ENCODE measurements at places on chromosomes 2 and 18. TPM values are rescaled to one million over a fixed set of nuclear protein-coding genes. Genes with fewer than 3 reads are reported as not detected.
A peak's percentile ranks its signal among the peaks of the same experiment; 100 is the strongest.

- H3K4me1 ChIP-seq = no peaks in the 10 kb centered on the region
- no peak for DNase-seq
- H3K27ac ChIP-seq = no peak overlapping the region
- no peaks in the 10 kb centered on the region for H3K36me3 ChIP-seq
- H3K4me3 ChIP-seq = no peak overlapping the region
These were observed 37.6 kb upstream of the CLASP1 start for GRCh38 chr2:121686902-121687301.

DNA sequence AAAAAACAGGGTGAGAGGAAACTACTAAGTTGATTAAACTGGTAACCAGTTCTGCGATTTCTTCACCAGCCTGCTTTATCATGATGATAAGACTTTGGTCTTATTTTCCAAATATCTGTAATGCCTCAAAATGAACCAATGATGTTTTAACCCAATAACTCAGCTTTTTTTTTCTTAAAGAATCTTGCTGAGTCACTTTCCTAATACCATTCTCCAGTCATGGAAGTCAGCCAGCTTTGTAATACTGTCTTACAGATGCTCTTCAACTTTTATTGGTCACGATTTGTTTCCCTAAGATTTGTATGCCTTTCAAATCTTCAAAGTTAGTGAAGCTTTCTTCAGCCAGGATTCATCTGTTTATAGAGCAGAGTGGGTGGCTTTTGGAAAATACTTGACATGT, 47.7 kb upstream of the SMIM21 start:
- H3K27ac ChIP-seq = no peak overlapping the region
- H3K36me3 ChIP-seq = no peaks in the 10 kb centered on the region
- DNase-seq = no peak

GRCh38 chr2:164757934-164758695, 83.5 kb downstream of the COBLL1 start:
- no peaks in the 10 kb centered on the region for H3K36me3 ChIP-seq
- H3K27ac ChIP-seq = peak overlapping the region; percentile 18
- H3K4me3 ChIP-seq = no peak overlapping the region
- no peaks in the 10 kb centered on the region for H3K27me3 ChIP-seq
- H3K4me1 ChIP-seq = peaks cover 15% of the 10 kb centered on the region
- no peak for DNase-seq

DNA sequence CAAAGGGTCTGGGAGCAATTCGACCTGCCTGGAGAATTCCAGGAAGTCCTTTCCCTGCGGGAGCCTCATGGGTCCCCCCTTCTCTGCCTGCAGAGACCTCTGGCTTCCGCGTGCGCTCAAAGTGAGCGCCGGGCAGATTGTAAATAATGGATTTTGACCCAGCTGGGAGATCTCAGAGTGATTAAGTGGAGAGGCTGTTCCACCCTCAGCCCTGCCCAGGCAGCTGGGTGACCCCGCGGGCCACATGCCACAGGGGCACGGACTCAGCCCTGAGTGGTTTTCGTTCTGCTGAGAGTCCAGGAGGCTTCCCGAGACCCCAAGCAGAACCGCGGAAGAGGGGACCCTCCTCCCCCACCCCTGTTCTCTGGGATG, 1.2 kb downstream of the KCNG2 start:
- peaks cover 18% of the 10 kb centered on the region for H3K4me1 ChIP-seq
- H3K4me3 ChIP-seq = no peak overlapping the region
- H3K27ac ChIP-seq = no peak overlapping the region
- H3K27me3 ChIP-seq = peaks cover 9% of the 10 kb centered on the region
- no peak for DNase-seq

DNA sequence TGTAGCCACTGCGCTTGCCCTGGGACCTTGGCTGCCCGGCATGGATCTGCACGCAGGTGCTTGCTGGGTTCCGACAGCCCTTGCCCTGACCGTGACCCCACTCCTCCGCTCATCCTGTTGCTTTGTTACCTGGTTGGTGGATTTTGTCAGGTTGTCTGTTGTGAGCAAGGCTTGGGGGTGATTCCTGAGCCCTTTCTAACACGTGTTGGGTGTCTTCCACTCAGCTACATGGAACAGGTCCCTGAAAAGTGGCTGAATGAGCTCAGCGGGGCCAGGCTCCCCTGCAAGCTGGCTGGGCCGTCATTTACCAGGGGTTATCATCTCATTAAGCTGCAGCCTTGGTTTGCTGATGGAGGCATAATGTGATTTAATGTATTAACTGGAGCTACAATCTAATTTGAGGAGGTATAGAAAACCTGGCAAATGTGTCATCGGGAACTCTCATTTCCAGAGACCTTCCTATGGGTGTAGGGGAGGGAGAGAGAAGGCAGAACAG, 24.6 kb downstream of the RAMP1 start:
- H3K27ac ChIP-seq = peak overlapping the region; percentile 89
- H3K27me3 ChIP-seq = no peaks in the 10 kb centered on the region
- H3K36me3 ChIP-seq = no peaks in the 10 kb centered on the region
- H3K4me1 ChIP-seq = peaks cover 53% of the 10 kb centered on the region
- no peak for DNase-seq

DNA sequence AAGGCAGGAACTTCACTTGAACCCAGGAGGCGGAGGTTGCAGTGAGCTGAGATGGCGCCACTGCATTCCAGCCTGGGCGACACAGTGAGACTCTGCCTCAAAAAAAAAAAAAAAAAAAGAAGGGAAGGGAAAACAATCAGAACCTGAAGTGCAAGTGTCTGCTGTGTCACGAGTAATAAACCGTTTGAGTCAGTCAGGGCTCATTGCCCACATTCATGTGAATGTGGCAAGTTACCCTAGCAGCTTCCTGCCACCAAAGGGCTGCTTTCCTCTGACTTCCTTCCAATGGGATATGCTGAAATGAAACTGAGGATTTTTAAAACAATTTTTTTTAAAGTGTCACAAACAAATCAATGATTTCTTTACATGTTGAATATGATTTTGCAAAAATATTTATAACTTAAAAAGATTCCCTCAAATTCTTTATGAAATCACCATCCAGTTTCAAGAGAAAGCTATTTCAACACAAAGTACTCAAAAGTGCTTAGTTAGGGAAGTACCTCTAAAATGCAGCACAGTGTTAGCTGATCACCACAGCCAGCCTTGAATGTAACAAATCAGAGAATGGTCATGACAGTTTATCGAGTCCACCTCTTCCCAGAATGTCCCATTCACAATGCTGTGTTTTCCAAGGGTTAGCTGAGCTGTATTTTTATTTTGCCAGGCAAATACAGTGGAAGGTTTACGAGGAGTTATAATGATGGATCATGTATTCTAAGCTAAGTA, 36.4 kb downstream of the WDSUB1 start:
- no peak for DNase-seq
- H3K27ac ChIP-seq = peak overlapping the region; percentile 80
- H3K4me3 ChIP-seq = no peak overlapping the region
- peaks cover 18% of the 10 kb centered on the region for H3K4me1 ChIP-seq
- H3K27me3 ChIP-seq = no peaks in the 10 kb centered on the region

GRCh38 chr2:101781326-101781725, 83.8 kb downstream of the MAP4K4 start:
- H3K4me1 ChIP-seq = peaks cover 64% of the 10 kb centered on the region
- H3K27me3 ChIP-seq = no peaks in the 10 kb centered on the region
- no peak overlapping the region for H3K4me3 ChIP-seq
- DNase-seq = no peak

DNA sequence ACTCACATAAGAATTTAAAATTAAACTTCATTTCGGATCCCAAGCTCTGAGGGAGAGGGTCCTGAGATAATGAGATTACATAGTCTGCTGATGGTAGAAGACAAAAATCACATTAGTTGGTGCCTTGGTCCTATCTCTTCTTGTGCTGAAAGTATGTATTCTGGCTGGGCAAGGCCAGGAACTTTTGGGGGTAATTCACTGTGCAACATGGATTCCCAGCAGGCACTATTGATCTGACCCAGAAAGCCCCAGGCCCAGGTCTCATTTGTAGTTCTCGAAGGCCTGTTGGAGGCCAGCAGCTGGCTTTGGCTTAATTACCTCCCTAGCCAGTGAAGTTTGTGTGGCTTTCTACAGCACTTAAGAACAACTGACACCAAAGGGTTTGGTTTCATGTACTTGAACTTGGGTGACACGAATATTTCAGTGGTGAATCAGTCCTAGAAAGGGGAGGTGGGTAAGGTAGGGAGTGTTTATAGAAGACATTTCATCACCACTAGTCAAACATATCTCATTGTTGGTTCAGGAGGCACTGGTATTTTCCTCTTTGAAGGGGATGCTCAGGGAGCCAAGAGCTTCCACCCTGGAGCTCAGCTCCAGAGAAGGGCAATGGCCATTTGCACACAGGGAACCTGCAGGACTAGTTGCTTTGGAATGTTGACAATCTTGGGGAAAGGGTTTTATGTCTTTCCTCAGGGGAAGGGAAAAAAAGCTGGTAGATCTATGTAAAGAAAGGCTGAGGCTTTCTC, 217.8 kb downstream of the OSR1 start:
- H3K36me3 ChIP-seq = no peaks in the 10 kb centered on the region
- H3K27me3 ChIP-seq = no peaks in the 10 kb centered on the region
- no peak for DNase-seq
- H3K27ac ChIP-seq = no peak overlapping the region

- no peak for DNase-seq
- no peak overlapping the region for H3K4me3 ChIP-seq
- no peaks in the 10 kb centered on the region for H3K4me1 ChIP-seq
- no peaks in the 10 kb centered on the region for H3K36me3 ChIP-seq
- no peaks in the 10 kb centered on the region for H3K27me3 ChIP-seq
- no peak overlapping the region for H3K27ac ChIP-seq
These were observed 550.2 kb upstream of the SLC39A10 start for GRCh38 chr2:195106681-195107380.

DNA sequence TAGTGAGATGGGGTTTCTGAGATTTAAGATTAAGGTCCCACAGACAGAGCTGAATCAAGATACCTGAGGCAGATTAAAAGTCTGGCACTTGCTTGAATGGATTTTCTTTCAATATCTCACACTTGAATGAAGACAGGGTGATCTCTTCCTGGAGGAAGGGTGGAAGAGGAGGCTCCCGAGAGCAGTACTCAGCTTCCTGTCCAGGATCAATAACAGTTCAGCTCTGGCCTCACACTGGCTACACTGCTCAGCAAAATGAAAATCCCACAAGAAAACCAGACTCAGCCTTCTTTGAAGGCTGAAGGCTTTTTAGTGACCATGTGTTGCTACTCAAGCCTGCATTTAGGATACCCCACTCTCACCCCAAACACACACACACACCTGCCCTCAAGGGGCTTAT, 11.1 kb downstream of the ARHGEF33 start:
- no peak for DNase-seq
- H3K36me3 ChIP-seq = no peaks in the 10 kb centered on the region
- H3K27me3 ChIP-seq = no peaks in the 10 kb centered on the region
- H3K27ac ChIP-seq = no peak overlapping the region

- no peaks in the 10 kb centered on the region for H3K36me3 ChIP-seq
- no peaks in the 10 kb centered on the region for H3K4me1 ChIP-seq
- no peak for DNase-seq
- H3K4me3 ChIP-seq = no peak overlapping the region
These were observed 32.7 kb upstream of the SERTAD2 start for GRCh38 chr2:64686283-64686956.

DNA sequence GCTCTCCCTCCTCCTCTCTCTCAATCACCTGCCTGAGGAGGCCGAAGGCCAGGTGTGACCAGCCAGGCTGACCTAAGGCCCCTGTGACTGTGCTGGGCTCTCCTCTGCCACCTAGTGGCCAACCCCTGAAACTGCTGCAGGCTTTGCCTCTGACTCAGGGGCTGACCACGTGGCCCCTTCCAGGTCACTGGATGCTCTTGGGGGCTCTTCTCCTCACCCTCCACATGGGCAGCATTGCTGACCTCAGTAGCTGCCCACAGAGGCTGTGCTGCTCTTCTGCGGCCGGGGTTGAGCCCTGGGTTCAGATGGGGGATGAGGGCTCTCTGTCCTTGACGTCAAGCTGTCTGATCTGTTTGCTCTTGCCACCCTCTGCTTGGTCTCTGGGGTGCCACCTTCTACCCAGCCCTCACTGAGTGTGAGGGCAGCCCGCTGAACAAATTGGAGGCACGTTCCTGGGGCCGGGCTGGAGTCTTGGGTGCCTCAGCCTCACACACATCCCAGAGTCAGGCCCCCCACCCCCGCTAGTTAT, 122.7 kb downstream of the TWIST2 start:
- H3K27ac ChIP-seq = no peak overlapping the region
- H3K4me3 ChIP-seq = no peak overlapping the region
- no peaks in the 10 kb centered on the region for H3K36me3 ChIP-seq
- H3K27me3 ChIP-seq = no peaks in the 10 kb centered on the region
- peaks cover 15% of the 10 kb centered on the region for H3K4me1 ChIP-seq

DNA sequence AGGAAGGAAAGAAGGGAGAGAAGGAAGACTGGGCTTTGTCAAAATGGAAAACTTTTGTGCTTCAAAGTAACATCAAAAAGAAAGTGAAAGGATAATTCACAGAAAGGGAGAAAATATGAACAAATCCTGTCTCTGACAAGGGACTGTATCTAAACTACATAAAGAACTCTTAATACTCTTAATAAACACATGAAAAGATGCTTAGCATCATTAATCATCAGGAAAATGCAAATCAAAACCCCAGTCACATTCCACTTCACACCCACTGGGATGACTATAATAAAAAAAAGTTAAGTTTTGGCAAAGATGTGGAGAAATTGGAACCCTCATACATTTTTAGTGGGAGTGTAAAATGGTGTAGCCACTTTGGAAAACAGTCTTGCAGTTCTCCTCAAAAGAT, 11.8 kb upstream of the ZFP36L2 start:
- no peak for DNase-seq
- no peak overlapping the region for H3K27ac ChIP-seq
- no peak overlapping the region for H3K4me3 ChIP-seq
- no peaks in the 10 kb centered on the region for H3K27me3 ChIP-seq
- no peaks in the 10 kb centered on the region for H3K36me3 ChIP-seq
- peaks cover 8% of the 10 kb centered on the region for H3K4me1 ChIP-seq

DNA sequence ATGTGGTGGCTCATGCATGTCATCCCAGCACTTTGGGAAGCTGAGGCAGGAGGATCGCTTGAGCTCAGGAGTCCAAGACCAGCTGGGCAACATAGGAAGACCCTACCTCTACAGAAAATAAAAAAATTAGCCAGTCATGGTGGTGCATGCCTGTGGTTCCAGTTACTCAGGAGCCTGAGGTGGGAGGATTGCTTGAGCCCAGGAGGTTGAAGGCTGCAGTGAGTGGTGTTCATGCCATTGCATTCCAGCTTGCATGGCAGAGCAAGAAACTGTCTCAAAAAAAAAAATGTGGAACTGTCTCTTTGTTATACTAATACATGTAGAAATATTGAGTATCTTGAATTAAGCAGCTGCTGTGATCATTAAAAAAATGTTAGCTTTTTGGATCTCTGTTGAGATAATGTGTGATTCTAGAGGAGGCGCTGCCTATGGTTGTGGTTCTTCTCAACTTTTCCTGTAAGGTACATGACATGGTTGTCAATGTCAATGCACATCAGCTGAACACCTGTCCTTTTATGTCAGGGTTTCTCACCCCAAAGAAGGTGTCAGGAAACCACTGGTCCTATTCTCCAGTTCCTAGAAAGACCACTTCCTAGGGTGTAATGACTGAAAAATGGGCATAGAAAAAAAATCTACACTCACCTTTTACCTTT, 34.7 kb upstream of the IL1RL1 start:
- H3K27me3 ChIP-seq = no peaks in the 10 kb centered on the region
- H3K4me3 ChIP-seq = no peak overlapping the region
- no peaks in the 10 kb centered on the region for H3K4me1 ChIP-seq
- H3K27ac ChIP-seq = no peak overlapping the region
- no peaks in the 10 kb centered on the region for H3K36me3 ChIP-seq

Gene GTF3C2
- total RNA-seq = 67.5 TPM

Gene LIMS2
- 44.2 TPM for total RNA-seq

Gene AGBL5
- total RNA-seq = 8.8 TPM

Gene CHRNG
- not detected for total RNA-seq

Gene ATP9B
- 50.3 TPM for total RNA-seq

Gene PKP4
- 71.5 TPM for total RNA-seq

Measured in vagina (tissue), 2 donors.